Mucosa of gallbladder (tissue), 1 donor: ENCODE measurements at places on chromosomes 7 and 10.

GRCh38 chr7:51369746-51370145 is 53.1 kb upstream of the COBL start:
- no peak for DNase-seq

GRCh38 chr7:132654150-132654549 is 77.9 kb upstream of the PLXNA4 start:
- DNase-seq = no peak

DNA sequence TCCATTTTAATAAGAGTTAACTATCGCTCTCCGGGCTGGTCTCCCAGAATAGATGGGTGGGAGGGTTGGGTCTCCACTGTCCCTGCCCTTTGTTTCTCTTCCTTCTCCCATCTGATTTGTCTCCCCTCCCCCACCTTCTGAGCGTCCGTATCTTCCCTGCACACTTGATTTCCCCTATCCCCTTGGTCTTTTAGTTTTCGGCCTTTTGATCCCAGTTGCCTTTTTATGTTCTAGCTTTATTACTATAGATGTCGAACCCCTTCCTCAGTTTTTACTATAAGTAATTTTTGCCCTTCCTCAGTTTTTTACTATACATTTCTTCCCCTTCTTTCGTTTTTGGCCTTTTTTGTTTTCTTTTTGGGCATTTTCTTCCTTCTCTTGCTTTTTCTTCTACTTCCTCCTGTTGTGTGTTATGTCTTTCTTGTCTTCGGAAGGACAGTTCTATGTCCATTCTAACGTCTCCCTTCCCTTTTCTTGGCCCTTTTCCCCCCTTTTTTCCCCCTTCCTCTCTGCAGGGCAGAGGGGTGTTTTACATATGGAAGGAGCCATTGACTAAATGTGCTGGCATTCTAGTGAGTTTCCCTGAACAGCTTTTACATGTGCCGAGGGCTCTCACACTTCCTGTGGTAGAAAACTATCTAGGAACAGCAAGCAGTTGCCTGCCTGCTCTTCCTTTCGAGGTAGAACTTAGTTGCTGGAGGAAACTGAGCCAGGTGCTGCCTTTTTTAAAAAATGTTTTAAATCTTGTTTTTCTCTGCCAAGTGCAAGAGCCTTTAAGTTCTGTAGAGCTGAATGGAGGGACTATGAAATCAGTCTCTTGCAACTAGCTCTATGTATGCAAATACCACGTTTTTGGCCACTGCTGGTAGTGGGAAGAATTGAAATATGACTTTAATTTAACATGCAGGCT is 2.8 kb downstream of the TET1 start:
- no peak for DNase-seq

- DNase-seq = no peak
These were observed 42.8 kb downstream of the RBM20 start for GRCh38 chr10:110686949-110687348.

GRCh38 chr7:42348071-42348470 is 111.1 kb upstream of the GLI3 start:
- no peak for DNase-seq

DNA sequence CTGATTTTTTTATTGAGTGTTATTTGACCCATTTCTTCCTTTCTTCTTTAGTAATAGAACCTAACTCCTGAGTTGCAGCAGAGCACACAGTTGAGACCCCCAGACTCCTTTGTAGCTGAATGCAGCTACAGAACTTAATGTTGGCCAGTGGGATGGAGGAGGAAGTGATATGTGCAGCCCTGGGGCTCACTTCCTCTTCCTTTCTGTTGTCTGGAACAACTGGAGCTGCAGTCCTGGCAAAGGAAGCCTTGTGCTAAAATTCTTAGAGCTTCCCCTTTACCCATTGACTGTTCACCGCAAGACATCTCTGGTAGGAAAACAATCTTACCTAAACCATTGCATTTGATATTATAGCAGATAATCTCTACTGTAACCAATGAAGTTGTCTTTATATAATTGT is 86.6 kb downstream of the ITGB8 start:
- DNase-seq = no peak

GRCh38 chr7:90244565-90244908 is 437 bp upstream of the CFAP69 start:
- no peak for DNase-seq

GRCh38 chr10:13371897-13372470 is 23.9 kb upstream of the SEPHS1 start:
- peak; percentile 80 for DNase-seq

GRCh38 chr7:155804431-155804831 is 7.8 kb downstream of the SHH start:
- DNase-seq = no peak

GRCh38 chr7:159096736-159097581 is 47.7 kb downstream of the VIPR2 start:
- DNase-seq = no peak

DNA sequence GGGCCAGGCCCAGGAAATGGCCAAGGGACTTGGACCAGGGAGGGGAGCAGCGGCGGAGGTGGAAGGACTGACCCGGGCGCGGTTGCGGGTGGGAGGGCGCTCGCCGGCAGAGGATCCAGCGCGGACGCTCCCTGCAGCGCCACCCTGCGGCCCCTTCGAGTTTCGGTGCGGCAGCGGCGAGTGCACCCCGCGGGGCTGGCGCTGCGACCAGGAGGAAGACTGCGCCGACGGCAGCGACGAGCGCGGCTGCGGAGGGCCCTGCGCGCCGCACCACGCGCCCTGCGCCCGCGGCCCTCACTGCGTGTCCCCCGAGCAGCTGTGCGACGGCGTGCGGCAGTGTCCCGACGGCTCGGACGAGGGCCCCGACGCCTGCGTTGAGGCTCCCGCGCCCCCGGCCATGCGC is 16.8 kb upstream of the ZNF467 start:
- DNase-seq = peak; percentile 17

DNA sequence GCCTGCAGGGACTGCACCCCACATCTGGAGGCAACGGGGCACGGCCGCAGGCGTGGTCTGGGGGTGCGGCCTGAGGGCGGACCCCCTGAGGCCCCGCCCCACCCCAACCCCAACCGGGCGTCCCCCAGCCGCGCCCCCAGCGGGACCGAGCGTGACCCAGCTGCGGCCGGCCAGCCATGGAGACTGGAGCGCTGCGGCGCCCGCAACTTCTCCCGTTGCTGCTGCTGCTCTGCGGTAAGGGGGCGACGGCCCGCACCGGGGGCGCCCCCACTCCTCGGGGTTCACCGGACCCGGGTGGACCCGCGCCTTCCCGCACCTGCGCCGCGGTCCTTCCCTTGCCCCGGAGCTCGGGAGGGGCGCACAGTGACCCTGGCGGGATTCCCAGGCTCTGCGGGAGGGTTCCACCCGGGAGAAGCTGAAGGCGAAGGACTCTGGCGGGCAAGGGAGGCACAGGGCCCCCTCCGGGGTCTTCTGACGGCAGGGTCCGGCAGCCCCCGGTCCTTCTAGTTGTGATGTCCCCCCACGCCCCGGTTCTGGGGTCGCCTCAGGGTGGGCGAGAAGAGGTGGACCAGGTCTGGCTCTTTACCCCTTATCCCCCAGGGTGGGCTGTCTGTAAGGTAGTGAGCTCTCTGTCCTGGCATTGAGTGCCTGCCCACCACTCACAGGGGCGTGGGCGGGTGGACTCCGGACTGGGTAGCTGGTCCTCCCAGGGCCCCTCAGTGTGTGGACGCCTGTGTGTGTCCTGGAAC is at the start of gene RAMP3:
RAMP3 (plus strand) TSS at position 139 of the 749 bp plus-strand sequence; CDS start at position 177, 38 bp downstream.
- DNase-seq = no peak

- no peak for DNase-seq
These were observed 200.3 kb upstream of the ZMIZ1 start for GRCh38 chr10:78868456-78868855.

GRCh38 chr7:131357282-131357880 is 29.7 kb downstream of the MKLN1 start:
- DNase-seq = no peak

DNA sequence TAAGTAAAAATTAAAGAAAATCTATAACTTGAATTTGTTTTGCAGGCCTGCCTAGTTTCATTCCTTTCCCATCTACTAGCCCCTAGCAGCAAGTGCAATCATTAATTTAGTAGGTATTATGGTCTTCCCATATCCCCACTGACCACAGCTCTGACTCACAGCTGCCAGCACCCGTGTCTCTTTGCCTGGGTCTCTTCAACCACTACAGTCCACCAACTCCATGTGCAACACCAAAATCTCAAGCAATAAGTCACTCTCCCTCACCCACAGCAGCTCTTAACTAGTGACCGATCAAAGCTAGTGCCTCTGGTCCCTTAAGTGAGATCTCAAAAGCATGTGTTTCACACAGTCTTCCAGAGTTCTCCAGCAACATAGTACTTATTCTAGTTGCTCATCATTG is 26.0 kb upstream of the THSD7A start:
- no peak for DNase-seq

DNA sequence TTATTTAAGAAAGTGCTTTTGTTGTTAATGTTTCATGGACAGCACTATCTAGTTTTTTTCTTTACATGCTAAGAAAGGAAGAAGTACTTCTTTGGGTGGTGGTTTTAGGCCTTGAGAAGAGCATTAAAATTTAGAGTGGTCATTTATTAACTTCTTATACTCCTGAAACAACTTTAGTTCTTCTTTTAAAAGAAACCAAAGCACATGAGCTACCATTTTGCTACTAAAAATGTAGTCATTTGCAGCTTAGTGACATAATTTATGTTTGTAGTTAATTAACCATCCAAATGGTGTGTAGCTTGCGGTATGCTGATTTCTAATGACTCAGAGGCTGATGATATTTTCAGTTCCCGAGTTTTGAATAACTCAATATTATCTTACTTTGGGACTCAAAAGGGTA is 207.5 kb downstream of the BBS9 start:
- no peak for DNase-seq

DNA sequence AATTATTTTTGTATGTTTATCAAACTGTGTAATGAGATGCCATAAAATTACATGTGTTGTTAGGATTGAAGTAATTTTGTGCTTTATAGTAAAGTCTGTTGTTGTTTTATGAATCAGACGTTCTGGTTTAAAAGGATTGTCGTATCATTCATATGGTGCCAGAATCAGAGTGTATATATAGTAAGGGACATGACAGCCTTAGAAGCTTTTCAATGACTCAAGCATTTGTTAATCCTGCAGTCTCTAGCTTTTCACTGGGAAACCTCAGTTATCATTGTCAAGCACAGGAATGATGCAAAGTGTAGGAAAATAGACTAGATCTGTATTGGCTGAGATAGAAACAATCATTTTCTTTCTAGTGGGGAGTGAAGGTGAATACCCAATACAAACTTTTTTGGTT is 57.5 kb downstream of the TRRAP start:
- DNase-seq = no peak

DNA sequence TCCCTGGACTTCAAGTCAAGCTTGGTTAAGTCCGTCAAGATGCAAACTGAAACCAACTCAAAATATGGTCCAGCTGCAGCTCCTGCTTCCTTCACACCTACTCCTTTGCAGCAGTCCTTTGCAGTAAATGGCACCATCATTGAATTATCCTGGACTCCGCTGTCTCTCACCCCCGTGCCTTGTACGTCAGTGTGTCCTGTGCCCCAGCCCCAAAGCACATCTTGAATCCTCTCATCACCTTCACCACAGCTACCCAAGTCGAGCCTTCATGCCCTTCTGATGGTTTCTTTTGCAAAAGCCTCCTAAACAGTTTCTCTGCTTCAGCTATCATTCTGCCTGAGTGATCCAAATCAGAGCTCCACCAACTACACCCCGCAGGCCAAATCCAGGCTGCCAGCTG is 88.4 kb upstream of the LEP start:
- DNase-seq = no peak
